T-cell (primary cell): ENCODE measurements at places on chromosomes 11 and 22.
A peak's percentile ranks its signal among the peaks of the same experiment; 100 is the strongest.

- DNase-seq = no peak
These were observed 11.1 kb downstream of the APOL5 start for GRCh38 chr22:35728639-35729308.

- no peak for DNase-seq
These were observed 521.3 kb upstream of the CHORDC1 start for GRCh38 chr11:90744169-90744568.

DNA sequence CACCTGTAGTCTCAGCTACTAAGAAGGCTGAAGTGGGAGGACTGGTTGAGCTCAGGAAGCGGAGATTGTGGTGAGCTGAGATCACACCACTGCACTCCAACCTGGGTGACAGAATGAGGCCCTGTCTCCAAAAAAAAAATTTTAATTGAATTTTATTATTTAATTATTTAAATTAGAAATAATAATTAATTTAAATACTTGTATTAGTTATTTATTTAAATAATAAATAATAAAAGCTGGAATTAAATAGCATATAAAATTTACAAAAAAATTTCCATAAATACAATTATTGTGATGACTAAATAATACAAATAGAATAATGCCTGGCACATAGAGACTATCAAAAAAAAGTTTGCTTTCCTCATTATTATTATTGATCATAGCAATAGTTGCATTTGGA is 371.5 kb downstream of the KCNA4 start:
- DNase-seq = no peak

- DNase-seq = no peak
These were observed 2.2 kb upstream of the RANBP1 start for GRCh38 chr22:20113551-20114310.

GRCh38 chr11:104873252-104873651 is 25.0 kb downstream of the CASP12 start:
- no peak for DNase-seq

DNA sequence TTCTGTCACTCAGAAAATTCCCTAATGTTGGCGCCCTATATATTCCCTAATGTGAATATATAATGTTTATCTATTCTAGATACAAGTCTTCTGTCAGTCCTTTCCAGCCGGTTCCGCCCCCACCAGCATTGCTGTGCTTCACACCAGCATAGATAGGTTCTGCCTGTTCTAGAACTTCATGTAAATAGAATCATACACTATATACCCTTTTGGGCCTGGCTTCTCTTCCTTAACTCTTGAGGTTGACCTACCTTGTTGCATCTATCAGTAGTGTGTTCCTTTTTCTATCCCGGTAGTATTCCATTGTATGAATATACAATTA is 34.6 kb downstream of the OTOG start:
- DNase-seq = no peak

DNA sequence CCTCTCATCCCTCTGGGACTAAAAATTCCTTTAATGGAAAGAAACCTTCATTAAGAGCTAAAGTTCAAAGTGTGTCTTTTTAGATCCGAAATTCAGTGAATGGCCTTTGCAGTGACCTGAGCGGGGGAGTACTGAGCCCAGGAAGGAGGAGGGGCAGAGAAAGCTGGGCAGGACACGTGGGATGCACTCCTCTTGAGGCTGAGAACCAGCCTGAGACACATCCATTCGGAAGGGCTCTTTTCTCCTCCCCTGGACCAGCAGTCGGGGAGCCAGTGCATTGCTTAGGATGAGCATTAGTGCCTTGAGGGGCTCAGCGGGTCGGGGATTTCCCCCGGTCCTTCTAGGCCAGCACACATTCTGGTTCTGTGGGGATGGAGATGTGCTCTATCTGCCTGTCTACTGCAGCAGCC is 258.9 kb upstream of the B3GAT1 start:
- DNase-seq = no peak

GRCh38 chr11:19419808-19420207 is 179.1 kb upstream of the E2F8 start:
- DNase-seq = no peak

DNA sequence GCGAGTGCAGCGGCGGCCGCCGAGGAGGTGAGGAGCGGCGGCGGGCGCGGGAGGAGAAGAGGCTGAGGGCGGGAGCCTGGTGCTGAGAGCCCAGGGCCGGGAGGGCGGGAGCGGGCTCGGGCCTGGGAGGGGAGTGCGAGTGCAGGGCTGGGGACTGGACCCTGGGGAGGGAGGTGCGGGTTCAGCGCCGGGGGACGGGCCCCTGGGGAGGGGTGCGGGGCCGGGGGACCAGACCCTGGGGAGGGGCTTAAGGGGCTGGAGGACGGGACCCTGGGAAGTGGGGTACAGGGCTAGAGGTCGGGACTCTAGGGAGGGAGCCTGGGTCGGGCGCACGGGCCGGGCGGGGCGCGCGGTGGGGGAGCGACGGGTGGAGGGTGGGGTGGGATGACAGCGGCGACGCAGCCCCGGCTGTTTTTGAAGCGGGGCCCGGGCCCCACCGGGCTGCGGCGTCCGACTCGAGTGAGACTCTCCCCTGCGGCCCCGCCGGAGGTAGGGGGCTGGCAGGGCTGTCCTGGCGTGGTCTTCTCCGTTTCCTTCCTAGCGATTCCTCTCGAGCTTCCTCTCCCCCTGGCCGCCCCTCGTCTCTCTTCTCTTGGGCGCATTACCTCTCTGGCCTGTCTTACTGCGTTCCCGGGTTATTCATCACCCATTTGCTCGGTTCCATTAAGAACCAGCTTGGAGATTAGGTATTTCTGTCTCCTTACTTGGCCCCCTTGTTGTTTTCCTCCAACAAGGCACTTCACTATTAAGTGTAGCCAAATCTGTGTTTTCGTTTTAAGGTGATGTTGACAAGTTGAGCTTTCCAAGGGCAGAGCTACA is 754 bp downstream of the NUP50 start:
- peak; percentile 24 for DNase-seq

- no peak for DNase-seq
These were observed 137.1 kb upstream of the E2F8 start for GRCh38 chr11:19377881-19378280.
